Breast epithelium (tissue), 4 donors: ENCODE measurements at places on chromosomes 1 and 21. TPM values are rescaled to one million over a fixed set of nuclear protein-coding genes. Genes with fewer than 3 reads are reported as not detected.

GRCh38 chr1:162111572-162111971 lies 42.1 kb downstream of the NOS1AP start:
- no peaks in the 10 kb centered on the region for H3K27me3 ChIP-seq
- no peak overlapping the region for H3K4me3 ChIP-seq
- no peaks in the 10 kb centered on the region for H3K36me3 ChIP-seq

DNA sequence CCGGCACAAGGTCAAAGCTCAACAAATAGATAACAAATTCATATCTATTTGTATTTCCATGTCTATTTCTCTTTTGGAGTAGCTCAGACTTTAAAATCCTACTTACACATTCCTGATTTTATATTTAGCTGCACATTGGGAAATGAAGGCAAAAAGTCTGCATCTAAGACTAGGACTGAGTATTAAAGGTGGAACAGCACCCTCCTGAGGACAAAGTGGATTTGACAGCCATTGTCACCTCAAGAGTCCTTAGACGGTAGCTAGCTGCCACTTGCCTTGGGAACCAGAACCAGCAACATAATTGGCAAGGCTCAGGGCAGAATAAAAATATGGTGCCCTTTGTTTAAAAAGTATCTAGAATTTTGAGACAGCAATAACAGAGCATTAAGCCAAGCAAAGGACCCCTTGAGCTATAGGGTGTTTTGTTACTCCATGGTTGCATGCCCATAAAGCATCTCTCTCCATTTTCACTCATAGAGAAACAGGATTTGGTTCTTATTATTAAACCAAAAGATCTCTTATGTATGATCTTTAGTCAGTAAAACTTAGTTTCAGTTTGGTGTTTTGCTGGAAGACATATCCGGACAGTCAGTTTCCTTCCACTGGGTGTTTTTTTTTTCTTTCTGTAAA lies 30.0 kb upstream of the SGIP1 start:
- no peaks in the 10 kb centered on the region for H3K4me1 ChIP-seq
- H3K27ac ChIP-seq, result no peak overlapping the region
- no peaks in the 10 kb centered on the region for H3K36me3 ChIP-seq
- no peaks in the 10 kb centered on the region for H3K27me3 ChIP-seq
- no peak for DNase-seq
- H3K4me3 ChIP-seq, result no peak overlapping the region

GRCh38 chr1:207848234-207848633 lies 62.7 kb downstream of the CD34 start:
- no peak overlapping the region for H3K4me3 ChIP-seq
- no peaks in the 10 kb centered on the region for H3K36me3 ChIP-seq
- peak overlapping the region; percentile 74 for H3K27ac ChIP-seq
- no peaks in the 10 kb centered on the region for H3K27me3 ChIP-seq
- peak; percentile 55 for DNase-seq
- H3K4me1 ChIP-seq, result peaks cover 14% of the 10 kb centered on the region

Gene IFI44L
- 4.3 TPM for total RNA-seq

Gene SPRR2F
- not detected for total RNA-seq

Gene TRIM46
- 1.5 TPM for total RNA-seq
